ENCODE measurements at places on chromosomes 12 and 14.

GRCh38 chr12:24696800-24697199, 252.1 kb downstream of the BCAT1 start:
- DNase-seq, result no peak

DNA sequence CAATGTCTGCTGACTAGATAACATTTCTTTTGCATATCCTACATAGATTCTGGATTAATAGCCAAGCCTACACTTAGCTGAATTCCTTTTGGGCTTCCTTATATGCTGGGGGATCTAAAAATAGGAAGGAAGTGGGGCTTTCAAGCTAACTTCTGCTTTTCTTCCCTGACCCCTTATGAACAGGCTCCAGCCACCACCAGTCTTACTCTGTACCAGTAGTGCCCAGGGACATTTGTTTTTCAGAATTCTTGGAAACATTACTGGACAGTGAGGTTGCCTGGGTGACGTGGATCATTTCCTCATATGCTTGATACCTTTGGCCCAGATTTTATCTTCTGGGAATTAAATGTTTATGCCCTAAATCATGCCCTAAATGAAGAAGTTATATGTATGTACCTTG, 55.9 kb upstream of the SRRM4 start:
- no peak for DNase-seq

DNA sequence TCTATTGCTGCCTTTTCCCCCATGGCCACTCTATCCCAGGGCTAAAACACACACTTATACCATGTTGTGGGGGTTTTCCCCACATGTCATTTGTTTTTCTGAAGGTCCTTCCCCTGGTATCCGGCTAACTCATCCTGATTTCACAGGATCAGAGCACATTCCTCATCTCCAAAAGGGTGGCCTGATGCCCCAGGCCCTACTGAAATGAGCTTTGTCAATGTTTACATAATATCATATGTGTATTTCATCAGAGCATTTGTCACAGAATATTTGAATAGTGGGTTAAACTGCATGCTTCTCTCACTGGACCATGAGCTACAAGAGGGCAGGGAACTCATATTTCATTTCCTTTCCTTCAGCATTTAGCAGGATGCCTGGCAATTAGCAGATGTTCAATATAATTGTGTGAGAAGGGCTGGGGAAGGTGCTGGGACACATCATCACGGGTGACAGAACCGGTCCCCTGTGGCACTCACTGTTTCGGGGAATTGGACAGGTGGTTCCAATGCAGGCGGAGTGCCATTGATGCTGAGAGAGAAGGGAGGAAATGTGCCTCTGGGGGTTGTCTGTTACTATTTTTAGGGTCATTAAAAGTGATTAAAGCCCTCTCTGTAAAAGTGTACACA, 26.8 kb downstream of the EMP1 start:
- no peak for DNase-seq

- DNase-seq, result no peak
Observed at GRCh38 chr12:51908876-51909592, 1.7 kb downstream of the ACVRL1 start.

- no peak for DNase-seq
Observed at GRCh38 chr12:1369460-1369859, 224.9 kb downstream of the FBXL14 start.

DNA sequence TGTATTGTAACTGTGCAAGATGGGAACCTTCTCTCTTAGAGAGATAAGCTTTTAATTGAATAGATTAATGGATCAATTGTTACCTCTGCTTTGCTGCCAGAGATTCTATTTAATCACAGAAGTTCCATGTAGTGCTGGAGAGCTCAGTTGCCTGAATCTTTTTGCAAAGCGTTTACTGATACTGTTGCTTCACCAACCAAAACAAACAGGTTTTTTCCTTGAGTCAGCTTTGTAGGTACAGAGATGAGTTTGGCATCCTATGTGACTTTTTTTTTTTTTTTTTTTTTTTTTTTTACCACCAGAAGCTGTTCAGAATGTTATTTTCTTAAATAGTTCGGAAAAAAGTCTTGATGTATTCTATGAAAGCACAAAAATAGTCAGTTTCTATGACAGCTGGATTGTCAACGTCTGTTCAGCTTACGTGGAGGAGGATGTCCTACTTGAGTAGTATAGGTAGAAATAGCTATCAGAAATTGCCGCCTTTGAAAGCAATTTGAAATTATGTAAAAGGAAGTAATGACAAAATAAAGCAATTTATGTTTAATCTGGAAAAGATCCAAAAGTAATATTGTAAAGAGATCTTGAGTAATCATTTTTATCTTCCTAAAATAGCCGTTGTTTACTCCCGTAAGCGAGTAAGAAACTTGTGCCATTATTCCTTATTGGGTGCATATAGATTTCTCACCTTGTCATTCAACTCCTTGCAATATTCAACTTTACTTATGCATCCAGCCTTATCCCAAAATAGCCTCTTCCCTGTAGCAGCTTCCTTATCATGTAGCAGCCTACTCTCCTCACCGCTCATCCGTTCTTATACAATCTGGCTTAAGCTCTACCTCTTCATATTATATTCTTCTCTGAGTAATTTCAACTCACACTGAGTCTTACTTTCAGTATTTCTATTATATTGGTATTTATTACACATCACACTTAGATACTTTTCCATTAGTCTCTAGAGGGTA, 5.2 kb downstream of the LRRK2 start:
- DNase-seq, result no peak

- DNase-seq, result no peak
Observed at GRCh38 chr12:6752167-6752920, 597 bp downstream of the MLF2 start.

DNA sequence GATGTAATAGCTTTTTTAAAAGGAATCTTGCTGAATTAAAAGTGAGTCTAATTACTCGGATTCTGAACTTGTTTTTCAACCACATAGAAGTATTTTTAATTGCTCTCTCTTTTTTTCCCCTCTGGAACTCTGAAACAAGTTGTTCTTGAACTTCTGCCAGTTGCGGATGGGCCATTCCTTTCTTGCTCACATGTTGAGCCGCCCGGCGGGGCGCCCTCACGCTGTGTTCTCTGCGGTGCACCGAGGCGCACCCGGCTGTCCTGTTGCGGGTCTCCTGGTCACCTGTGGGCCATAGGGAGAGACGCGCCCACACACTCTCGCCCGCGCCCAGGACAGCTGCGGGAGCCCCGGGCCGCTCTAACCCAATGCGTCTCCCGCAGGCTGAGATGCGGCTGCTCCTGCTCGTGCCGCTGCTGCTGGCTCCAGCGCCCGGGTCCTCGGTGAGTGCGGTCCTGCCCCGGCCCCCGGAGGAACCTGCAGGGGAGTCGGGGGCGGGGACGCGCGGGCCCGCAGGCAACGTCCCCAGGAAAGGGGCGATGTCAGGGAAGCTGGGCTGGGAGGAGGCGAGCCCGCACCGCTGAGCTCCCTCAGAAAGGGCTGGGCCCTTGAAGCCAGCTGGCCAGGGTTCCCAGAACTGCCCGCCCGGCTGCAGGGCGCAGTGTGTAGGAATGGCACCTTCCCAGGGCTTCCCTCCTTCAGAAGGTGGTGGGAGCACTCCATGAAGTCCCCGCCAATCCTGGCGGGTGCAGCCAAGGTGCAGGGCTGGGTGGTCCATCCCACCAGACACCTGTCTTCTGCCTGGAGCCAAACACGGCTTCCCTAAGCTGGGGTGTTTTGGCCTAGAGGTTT, 2.3 kb downstream of the PAPLN start:
- no peak for DNase-seq

DNA sequence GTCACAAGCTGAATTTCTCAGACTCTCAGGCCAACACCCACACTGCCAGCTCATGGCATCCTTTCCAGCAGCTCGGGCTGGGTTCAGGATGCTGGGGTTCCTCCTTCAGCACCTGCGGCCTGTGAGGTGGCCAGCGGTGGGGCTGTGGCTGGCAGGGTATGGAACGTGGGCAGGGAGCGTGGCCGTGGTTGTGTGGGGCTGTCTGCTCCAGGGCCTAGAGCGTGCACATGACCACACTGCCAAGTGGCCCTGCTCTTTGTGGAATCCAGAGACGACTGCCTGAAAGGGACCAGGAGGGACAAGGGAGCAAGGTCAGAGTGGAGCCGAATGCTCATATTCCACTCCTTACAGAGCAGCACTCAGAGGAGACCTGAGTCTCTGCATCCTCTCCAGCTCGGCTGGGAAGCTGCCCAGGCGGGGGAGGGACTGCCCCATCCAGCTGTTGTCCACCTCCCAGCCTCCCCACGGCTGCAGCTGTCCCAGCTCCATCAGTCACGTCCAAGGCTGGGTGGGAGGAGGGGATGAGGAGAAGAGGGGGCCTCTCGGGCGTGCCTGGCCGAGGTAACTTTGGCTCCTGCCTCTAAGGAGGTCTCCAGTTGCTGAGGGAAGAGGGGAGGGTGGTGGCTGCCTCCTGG, 71.3 kb downstream of the TSPAN9 start:
- no peak for DNase-seq

GRCh38 chr12:132324841-132325732, 4.3 kb downstream of the GALNT9 start:
- DNase-seq, result no peak

DNA sequence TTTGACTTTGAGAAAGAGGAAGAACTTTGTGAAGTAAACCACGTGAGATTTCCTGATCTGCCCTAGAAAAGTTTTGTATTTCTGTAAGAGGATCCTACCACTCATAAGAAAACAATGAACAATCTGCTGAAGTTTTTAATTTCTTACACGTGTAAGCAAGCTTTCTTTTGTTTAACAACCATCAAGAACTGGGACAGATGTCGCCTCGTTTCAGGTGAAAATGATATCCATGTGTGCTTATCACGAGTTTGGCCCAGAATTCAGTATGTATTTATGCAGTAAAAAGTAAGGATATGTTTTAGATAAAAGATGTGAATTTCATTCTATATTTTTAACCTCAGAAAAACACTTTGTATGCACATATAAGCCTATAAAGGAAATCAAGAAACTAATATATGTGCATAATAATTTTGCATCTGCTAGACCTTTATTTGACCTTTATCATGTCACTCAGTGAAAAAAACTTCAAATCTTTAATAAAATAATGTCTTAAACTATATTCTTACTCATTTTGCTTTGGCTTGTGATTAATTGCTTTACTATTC, 56.9 kb upstream of the DHRS4 start:
- no peak for DNase-seq

DNA sequence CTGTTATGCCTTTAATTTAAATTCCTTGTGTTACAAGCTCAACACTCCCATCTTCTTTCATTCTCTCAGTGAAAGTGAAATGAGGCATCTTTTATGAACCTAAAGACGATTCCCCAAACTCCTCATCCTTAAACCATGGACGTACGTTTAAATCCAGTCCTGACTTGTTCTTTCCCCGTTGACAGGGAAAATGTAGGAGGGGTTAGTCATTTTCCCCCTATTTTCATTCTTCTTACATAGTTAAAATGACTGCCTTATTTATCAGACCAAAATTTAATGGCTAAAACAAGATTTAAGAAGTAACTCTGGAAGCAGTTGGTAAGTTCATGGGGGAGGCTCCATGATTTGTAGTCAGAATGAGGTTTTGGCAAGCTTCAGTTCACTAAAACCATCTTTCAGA, 134.9 kb downstream of the KCNA5 start:
- DNase-seq, result no peak

Measured in activated gamma-delta T cell treated with Interleukin-2 at 50 U/mL for 16 hours (primary cell).